Activated T-cell treated with anti-CD3 and anti-CD28 coated beads for 4 hours (primary cell): ENCODE measurements at places on chromosomes 7 and 10.

GRCh38 chr10:77768039-77768438 is 130.4 kb upstream of the KCNMA1 start:
- DNase-seq, result no peak

- no peak for DNase-seq
Measured at GRCh38 chr7:11750191-11750590, 81.8 kb downstream of the THSD7A start.

DNA sequence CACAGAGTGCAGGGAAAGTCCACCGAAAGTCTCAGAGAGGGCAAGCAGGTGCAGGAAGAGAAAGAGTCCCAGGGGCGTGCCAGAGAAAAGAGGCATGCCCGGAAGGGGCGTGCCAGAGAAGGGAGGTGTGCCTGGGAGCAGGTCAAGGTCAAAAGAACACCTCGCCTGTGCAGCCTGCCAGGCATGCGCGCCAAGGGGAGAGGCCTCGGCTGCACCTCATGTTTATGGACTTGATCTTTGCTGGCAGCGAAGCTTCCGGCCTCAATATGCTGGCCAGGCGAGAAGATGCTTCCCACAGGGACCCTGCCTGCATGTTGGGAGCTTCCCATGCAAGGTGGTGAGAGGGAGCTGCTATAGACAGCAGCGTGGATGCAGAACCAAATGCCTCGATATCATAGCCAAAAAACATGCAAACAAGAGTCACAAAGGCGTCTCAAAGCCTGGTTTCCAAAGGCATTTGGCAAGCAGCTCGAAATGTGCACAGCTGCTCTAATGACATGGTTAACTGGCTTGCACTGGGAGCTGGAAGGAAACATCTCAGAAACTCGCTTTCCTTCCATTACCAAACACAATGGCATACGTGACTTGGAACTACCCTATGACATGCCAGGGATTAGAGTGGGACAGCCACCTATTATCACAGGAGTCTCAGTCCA is 192.5 kb upstream of the PPP2R2D start:
- no peak for DNase-seq

DNA sequence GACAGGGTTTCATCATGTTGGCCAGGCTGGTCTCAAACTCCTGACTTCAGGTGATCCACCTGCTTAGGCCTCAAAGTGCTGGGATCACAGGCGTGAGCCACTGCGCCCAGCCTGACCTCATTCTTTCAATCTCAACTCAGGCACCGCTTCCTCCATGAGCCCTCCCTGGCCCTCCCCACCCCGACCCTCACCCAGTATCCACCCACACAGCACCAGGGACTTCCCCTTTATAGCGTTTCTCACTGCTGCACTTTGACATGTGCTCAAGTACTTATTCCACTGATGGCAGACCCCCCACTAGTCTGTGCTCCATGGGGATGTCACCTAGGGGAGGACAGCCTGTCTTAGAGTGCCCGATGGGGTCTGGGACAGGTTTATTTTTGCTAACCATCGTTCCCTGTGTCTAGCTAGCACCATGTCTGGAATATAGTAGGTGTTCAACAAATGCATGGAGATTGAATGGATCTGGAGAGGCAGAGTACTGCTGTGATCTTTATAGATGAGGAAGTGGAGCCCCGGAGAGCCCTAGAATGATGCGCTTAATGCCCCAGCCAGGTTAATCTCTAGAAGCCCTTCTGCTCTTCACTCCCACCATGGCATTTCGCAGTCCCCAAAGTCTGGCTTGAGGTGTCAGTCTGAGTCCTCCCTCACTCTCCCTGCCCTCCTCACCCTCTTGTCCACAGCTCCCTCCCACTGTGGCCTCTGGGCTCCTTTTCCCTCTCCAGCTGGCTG is 258.8 kb downstream of the RPS24 start:
- no peak for DNase-seq

- DNase-seq, result no peak
Measured at GRCh38 chr10:77575271-77576006, 62.2 kb downstream of the KCNMA1 start.

DNA sequence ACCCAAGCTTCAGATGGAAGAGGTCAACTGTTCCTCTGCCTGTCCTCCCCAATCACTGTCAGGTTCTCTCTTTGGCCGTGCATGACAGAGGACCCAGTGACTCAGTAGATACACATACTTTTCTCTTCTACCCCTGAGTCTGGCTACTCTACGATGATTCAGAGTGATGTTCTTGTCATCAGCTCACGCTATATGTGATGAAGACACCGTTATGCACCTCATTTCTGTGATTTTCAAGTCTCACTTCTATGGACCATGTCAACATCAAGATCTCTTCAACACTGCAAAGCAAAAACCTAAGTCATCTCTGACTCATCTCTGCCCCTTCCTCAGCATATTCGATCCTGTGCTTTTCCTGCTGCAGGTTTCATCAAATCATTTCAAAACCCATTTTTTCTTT is 76.6 kb upstream of the DGKI start:
- DNase-seq, result no peak

- DNase-seq, result no peak
Measured at GRCh38 chr7:75804004-75804403, 9.6 kb downstream of the CCL24 start.

GRCh38 chr10:119644205-119644814 is 6.9 kb upstream of the BAG3 start:
- no peak for DNase-seq

DNA sequence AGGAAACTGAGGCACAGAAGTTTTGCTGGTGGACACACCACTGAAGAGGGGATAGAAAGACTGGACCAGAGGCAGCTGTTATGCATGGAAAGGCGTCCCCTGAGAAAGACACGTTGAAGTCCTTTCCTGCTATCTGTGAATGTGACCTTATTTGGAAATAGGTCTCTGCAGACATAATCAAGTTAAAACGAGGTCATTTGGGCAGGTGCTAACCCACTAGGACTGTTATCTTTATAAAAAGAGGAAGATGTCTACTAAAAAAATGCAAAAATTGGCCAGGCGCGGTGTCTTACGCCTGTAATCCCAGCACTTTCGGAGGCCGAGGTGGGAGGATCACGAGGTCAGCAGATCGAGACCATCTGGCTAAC is 31.6 kb downstream of the ELMO1 start:
- no peak for DNase-seq

DNA sequence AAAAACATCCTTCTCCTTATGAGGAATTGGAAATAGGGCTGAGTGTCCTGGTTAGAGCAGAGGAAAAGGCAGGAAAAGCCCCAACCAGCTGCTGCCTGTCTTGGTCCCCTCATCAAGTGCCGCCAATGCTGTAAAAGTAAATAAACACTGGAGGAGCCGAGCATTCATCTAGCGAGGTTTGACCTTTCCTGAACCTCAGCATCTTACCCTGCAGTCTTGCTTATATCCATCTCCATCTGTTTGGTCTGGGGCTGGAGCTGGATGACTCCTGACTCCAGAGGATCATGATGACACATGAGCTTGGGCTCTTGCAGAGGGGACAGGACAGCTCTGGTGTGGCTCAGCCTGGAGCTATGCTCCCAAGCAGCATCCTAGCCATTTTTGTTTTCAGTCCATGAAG is 501.1 kb downstream of the TNS3 start:
- DNase-seq, result no peak

DNA sequence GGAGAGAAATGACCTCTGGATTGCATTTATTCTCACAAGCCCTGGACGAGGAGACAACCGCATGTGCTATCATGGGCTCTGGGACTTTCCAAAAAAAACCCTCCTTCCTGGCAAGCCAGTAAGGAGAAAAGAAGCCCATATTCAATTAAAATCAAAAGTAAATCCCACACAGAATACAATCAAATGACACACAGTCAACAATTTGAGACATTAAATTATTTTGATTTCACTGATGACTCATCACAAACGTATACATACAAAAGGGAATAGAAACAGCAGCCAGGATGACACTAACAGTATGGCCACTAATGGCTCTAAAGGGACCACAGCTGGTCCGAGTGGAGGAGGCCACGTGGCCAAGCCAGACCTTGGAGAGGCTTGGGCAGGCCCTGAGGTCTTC is 24.9 kb downstream of the LRRC20 start:
- no peak for DNase-seq

DNA sequence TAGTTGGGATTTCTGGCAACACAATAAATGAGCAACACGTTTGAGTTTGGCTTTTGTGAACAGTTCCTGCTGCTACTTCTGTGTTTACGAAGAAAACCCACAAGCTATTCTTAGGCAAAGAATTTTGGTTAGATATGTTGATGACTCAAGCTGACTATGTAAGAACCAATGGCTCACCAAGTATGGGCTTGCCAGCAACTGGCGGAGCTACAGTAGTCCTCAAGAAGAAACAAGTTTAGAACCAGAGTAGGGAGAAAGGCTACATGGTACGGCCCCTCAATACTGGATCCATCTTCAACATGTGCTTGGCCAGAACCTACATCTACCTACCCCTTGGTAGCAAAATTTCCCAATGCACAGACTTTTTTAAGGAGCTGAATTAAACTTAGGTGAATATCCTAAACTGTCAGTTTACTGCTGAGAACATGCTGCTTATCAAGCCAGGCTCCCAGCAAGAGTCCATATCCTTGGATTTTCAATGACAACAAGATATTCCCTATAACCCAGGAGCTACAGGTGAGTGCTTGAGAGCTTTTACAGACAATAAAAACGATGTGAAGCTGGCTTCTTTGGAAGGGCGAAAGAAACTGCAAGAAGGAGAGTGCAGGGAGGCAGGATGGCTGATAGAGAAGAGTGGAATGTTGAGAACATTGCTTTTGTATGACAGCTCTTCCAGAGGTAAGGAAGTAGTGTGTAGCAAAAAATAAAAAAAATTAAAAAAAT is 74.3 kb upstream of the ASAH2 start:
- DNase-seq, result no peak

DNA sequence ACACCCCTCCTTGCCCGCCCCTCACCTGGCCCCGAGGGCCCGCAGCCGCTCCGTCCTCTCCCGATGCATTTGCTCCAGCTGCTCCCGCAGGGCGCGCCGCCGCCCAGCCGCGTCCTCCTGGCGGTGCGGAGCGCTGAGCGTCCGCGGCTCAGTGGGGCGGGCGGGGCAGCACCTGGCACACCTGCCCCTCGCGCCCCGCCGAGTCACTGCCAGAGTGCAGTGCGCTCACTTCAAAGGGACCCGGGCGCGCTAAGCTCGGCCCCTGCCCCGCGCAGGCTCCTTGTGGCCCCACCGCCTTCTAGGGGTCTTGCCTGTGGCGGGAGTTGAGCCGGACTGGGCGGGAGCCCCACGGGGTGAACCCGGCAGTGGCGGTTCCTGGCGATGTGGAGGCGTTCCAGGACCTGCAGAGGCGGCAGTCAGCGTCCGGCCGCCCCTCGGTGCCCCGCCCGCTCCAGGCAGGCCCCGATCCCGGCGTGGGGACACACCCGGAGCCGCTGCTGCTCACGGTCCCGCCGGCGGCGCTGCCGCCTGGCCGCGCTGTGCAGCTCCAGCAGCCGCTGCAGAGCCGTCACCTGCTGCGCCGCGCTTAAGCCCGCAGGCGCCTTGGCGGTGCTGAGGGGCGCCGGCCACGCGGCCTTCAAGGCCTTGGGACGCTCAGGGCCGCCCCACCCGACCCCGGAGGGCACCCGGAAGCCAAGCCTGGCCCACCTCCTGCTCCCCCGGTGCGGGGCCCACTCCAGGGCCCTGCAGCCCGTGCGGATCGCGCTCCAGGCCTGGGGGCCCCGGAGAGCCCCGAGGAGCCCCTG is 6.7 kb downstream of the ATP6V1F start:
- no peak for DNase-seq

DNA sequence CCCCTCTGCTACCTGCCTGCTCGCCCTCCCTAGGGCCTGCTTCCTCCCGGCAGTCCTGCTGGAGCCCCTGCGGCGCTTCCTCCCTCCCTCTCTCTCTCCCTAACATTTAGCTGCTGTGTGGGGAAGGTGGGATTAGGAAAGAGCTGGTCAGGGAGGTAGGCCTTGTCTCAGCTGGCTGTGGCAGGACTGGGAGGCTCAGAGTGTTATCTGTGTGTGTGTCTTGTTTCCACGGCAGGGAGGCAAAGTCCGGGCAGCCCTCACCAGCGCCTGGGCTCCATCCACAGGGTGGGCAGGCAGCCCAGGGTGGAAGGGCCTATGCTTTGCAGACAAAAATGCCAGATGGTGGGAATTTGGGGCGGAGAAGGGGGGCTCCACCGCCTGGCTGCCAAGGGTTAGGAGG is 105.7 kb downstream of the RPS24 start:
- no peak for DNase-seq
